Activated T-cell treated with anti-CD3 and anti-CD28 coated beads for 1 hour (primary cell): ENCODE measurements at places on chromosomes 7 and 10.

- DNase-seq: peak; percentile 38
These were observed at the start of gene KMT2C for GRCh38 chr7:152435384-152436110. TSS of gene KMT2C (minus strand) at chr7:152436003. CDS start at chr7:152435786, 217 bp downstream.

DNA sequence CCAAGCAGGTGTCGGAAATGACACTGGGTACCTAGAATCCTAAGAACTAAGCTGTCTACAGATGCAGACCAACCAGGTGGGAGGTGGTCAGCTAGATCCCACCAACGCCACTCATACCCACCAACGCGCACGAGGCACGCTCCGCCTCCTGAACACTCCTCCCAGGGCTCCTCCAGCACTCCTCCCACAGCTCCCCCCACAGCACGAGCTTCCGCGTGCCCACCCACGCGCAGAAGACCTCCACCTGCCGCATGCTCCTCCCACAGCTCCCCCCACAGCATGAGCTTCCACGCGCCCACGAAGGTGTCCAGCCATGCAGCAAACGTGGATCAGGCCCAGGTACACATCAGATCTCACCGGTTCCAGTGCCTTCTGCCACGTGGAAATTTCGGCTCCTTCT lies 196.0 kb downstream of the MAD1L1 start:
- DNase-seq: no peak

- no peak for DNase-seq
These were observed 202.8 kb upstream of the KCND2 start for GRCh38 chr7:120070201-120070600.

DNA sequence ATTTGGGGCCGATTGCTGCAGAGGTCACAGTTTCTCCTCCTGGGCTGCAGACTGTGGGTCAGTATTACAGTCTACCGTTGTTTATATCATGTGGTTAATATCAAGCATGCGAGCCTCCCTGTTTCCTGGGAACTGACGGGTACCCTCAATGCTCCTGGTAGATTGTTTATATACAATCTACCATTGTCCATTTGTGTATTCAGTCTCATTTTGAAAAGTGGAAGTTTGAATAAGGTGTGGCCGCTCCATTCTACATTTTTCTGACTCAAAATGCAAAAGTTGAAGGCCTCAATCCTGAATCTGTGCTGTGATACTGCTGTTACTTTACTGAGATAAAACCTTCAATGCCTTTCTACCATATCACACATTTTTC lies 107.9 kb downstream of the ACTR3B start:
- DNase-seq: no peak

- no peak for DNase-seq
These were observed 750.2 kb downstream of the KCNMA1 start for GRCh38 chr10:76887223-76888010.

DNA sequence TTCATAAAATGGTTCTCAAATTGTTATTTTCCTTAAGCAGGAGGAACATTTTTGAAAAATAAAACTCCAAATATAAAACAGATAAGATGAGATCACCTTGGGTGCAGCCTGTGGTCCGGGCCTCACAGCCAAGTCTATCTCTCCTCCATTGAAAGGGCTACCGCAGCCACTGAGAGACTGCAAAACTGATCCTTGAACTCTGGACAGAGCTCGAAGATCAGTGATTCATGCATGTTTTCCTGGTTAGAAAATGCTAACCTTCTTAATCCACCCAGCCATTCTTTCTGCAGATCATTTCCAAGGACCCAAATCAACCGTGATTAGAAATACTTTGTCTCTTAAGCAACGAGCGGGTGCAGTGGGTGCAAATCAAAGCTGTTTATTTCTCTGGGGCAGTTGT lies 378.8 kb downstream of the PLXDC2 start:
- no peak for DNase-seq

DNA sequence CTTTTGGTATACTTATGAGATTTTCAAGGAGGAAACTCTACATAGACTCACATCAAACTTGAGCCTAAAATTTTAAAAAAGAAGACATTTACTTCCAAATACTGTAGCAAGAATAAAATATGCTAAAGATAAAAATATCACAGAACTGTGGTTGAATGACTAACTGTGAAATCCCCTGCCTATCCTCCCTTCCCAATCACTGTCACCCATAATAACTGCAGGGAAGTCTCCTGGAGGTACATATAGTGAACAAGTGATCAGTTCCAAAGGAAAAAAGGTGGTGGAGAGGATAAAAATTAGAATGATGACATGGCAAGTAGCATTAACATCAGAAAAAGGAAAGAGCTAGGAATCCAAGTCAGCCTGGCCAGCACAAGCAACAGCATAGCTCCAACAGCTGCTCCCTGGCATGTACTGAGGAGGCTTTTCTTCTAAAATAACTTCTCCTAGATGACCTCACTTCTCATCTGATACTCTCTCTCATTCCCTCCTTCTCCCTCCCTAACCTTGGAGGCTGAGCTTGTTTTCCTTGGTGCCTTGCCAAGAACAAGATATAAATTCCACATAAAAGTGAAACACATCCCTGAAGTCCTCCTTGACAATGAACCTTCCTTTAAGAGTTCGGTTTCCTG lies 124.0 kb downstream of the IQUB start:
- no peak for DNase-seq

DNA sequence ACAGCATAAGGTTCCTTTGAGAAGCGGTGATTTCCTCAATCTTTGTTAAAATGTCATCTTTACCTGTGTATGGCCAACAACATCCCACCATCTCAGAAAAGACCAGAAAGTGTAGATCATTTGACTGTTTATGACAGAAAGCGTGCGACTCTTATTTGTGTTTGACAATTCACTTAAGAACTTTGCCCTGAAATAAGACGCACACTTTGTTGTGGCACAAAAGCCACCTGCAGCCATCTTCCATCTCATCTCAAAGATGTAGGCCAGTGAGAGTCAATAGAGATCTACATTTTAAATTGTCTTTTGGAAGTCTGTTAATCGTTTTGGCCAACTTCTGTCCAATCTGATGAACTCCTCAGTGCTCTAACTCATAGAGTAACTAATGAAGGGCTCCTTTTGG lies 114.0 kb downstream of the CALN1 start:
- DNase-seq: no peak

- DNase-seq: no peak
These were observed 1179.5 kb upstream of the C7orf33 start for GRCh38 chr7:147411096-147411495.

GRCh38 chr10:29636178-29636577 lies 1.4 kb upstream of the SVIL start:
- no peak for DNase-seq

DNA sequence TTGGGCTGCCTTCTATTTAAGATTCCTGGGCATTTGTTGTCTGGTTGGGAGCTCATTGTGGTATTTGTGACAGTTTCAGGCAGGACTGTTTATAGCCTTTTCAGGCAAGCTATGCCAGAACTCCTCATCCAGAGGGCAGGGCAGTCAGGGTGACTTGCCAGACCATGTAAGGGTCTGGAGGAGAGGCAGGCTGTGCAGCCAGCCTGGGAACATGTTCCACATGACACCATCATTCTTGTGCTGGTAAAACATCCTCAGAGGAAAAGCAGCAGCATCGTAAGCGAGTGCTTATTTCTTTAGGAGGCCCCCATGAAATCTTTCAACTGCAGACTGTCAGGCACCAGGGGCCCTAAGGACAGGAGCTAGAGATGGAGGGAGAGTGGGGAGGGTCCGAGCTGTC lies 44.0 kb upstream of the SORBS1 start:
- DNase-seq: no peak

DNA sequence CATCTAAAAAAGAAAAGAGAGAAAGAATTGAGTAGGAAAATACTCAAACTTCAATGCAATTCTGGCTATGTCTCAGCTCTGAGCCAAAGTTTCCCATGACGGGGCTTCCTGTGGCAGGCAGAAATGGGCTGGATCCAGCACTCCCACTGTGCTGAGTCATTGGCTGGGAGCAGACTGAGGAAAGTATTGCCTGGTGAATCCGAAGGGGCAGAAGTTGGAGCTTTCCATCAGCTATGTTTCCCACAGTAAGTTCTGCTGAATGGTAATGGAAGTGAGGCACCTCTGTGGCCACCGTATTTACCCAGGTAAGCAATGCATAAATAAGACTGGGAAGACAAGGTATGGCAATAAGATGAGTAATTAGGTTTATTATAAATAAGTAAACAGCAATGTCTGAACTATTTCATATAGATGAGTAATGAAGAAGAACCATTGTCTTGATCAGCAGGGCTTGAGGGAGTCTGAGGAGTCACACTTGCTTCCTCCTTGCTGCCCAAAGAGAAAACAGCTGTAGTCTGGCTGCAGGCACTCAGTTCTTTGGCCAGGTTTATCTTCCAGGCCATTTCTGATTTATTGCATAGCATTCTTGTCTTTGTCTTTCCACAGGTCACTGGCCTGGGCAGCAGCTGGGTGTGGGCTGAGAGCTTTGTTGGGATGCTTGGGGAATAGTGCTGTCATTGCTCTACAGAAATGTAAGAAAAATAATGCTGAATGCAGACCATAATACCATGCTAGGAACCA lies 255.3 kb downstream of the DNAJB9 start:
- no peak for DNase-seq

DNA sequence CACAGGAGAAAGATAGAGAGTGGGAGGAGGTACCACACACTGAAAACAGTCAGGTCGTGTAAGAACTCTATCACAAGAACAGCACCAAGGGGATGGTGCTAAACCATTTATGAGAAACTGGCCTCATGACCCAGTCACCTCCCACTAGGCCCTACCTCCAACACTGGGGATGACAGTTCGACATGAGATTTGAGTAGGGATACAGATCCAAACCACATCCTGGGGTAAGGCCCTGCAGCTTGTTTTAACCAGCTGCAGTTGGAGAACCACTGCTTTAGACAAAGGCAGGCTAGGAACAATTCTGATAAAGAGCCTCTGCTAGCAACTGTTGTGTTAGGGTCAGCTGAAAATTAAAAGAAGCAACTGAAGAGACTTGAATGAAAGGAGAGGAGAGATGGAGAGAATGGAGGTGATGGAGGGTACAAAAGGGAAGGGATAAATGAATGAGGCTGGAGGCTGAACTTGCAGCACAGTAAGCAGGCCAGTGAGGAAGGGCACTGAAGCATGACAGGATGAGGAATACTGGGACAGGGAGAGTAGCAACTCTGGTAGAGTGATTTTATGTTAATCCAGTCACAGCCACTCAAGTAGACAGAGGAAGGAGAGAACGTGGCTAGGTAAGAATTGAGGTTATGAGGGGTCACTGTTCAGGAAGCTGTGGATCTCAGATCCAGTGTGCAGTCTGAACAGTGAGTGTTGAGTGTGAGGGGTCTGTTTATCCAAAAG lies 23.6 kb downstream of the MEST start:
- DNase-seq: no peak

- no peak for DNase-seq
These were observed 690.3 kb downstream of the REEP3 start for GRCh38 chr10:64211466-64211865.

DNA sequence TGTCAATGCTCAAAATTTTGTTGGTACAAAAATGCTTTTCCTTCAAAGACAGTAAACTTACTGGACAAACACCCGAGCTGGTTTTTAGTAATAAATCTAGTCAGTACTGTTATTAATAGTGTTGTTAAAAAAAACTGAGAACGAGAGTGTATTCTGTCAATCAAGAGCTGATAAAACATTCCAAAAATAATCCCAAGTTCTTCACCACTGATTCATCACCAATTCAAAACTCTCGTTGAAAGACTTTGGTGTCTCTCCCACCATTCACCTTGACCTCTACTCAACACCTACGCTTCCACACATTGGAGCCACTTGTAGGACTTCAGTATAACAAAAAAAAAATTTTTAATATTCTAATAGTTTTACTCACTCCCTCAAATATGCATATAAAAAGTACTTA lies 279.2 kb downstream of the PARD3 start:
- no peak for DNase-seq

DNA sequence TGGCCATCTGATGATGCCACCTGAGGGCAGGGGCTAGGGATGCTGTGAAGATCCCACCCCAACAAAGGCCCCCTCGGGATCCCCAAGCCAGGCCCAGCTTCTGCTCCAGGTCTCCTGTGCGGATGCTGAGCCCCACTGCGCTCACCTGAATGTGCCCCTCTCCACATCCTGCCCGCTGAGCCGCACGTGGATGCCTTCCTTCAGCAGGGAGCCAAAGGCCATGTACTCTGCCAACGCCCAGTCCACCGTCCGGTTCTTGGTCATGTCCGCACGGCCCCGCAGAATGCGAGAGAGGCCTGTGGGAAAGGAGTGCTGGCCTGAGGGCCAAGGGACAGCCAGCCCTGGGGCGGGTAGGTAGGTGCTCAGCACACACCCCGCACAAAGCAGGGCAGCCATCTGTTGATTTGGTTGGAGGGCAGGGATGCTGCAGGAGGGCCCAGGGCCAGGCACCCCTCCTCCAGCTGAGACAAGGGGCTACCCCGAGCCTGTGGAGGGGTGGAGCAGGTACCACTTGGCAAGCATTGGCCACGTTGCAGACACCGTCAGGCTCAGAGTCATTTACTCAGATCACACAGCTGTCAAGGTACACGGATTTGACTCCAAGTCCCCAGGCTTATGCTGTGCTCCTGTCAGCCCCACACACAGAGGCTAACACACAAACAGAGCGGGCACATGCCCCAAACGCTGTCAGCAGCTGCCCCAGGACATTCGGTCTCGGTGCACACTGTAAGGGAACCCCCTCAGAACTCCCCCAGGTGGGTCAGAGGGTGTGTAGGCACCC lies 19.2 kb downstream of the OGDHL start:
- no peak for DNase-seq

GRCh38 chr10:7819121-7819460 lies 786 bp downstream of the TAF3 start:
- DNase-seq: no peak

- no peak for DNase-seq
These were observed 18.8 kb upstream of the ABCB5 start for GRCh38 chr7:20596653-20597052.

DNA sequence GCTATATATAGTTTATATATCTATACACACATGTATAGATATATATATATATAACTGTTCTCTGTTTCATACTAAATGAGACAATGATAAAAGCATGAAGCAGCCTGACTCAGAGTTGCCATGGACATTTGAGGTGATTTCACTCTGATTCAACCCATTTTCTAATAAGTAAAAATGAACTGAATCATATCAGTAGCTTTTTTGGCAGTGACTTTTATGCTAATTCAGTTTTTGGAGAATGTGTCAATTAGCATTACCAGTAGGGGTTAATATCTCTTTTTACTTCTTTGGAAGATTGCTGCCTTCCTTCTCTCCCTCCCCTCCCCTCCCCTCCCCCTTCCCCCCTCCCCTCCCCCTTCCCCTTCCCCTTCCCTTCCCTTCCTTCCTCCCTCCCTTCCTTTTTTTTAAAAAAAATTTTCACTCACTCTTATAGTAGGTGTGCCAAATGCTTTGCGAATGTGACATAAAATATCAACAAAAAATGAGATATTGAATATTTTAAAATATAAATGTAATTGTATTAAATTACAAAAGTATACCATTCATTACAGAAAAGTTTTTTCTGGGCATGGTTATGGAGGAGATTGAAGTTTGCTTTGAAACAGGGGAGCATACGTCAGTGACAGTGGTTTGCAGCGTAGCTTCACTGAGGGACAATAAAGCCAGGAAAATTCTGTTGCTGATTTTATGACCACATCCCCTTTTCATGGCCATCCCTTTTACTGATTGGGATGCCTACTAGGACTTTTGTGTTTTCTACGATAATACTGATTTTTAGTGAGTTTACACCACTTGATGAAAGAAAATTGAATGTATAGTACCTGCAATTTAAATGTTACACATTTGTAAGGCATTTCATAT lies 64.0 kb upstream of the KLF6 start:
- no peak for DNase-seq

- DNase-seq: no peak
These were observed 22.0 kb downstream of the PRTFDC1 start for GRCh38 chr10:24930427-24930826.
